ENCODE measurements at places on chromosomes 16 and 17. TPM values are rescaled to one million over a fixed set of nuclear protein-coding genes. Genes with fewer than 3 reads are reported as not detected.
A peak's percentile ranks its signal among the peaks of the same experiment; 100 is the strongest.

Gene ZFP3
- 0.54 TPM for total RNA-seq

Gene DHRS7C
- total RNA-seq, result not detected

Gene DBNDD1
- 3.1 TPM for total RNA-seq

GRCh38 chr16:88910284-88911135, 44.0 kb upstream of the PABPN1L start:
- no peak overlapping the region for H3K27ac ChIP-seq
- no peaks in the 10 kb centered on the region for H3K36me3 ChIP-seq
- no peak overlapping the region for H3K4me3 ChIP-seq
- no peak for DNase-seq

GRCh38 chr16:7027401-7027800, 305.2 kb upstream of the RBFOX1 start:
- H3K4me1 ChIP-seq, result no peaks in the 10 kb centered on the region
- no peak overlapping the region for H3K4me3 ChIP-seq
- H3K27me3 ChIP-seq, result no peaks in the 10 kb centered on the region
- no peak overlapping the region for H3K27ac ChIP-seq
- no peak for DNase-seq
- no peaks in the 10 kb centered on the region for H3K36me3 ChIP-seq

DNA sequence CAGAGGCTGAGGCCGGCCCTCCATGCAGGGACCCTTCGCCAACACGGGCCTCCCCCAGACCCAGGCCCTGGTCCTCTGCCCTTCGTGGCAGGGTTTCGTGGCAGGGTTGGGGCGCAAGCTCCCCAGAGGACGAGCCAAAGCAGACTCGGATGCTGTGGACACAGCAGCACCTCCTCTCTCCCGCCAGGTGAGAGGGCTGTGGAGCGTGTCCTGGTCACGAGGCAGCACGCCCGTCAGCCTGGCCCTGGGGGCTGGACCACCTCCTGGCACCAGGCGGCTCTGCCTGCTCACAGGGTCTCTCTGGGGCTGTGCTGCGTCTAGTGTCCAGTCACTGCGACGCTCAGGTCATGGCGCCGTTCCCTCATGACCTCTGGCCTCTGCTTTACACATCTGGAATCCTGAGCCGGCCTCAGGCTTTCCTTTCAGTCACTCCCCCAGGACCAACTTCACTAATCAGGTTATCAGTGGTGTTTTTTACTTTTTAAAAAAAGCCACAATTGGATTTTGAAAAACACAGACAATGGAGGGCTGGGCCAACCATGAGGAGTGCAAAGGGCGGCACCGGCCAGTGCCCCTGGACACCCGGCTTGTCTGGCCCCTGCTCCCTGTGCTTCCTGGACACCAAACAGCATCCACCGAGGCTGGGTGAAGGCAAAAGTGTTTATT, 5.4 kb downstream of the NDUFAF8 start:
- no peaks in the 10 kb centered on the region for H3K27me3 ChIP-seq
- H3K4me3 ChIP-seq, result no peak overlapping the region
- H3K27ac ChIP-seq, result no peak overlapping the region
- H3K4me1 ChIP-seq, result peaks cover 11% of the 10 kb centered on the region

- H3K4me1 ChIP-seq, result no peaks in the 10 kb centered on the region
- peaks cover 2% of the 10 kb centered on the region for H3K27me3 ChIP-seq
- no peak overlapping the region for H3K4me3 ChIP-seq
- peak; percentile 81 for DNase-seq
- H3K36me3 ChIP-seq, result no peaks in the 10 kb centered on the region
- H3K27ac ChIP-seq, result no peak overlapping the region
These were observed 5.3 kb upstream of the WIPI1 start for GRCh38 chr17:68462381-68463210.

- H3K4me3 ChIP-seq, result no peak overlapping the region
- DNase-seq, result no peak
- no peaks in the 10 kb centered on the region for H3K36me3 ChIP-seq
These were observed 39.7 kb upstream of the IRX3 start for GRCh38 chr16:54326266-54326662.

DNA sequence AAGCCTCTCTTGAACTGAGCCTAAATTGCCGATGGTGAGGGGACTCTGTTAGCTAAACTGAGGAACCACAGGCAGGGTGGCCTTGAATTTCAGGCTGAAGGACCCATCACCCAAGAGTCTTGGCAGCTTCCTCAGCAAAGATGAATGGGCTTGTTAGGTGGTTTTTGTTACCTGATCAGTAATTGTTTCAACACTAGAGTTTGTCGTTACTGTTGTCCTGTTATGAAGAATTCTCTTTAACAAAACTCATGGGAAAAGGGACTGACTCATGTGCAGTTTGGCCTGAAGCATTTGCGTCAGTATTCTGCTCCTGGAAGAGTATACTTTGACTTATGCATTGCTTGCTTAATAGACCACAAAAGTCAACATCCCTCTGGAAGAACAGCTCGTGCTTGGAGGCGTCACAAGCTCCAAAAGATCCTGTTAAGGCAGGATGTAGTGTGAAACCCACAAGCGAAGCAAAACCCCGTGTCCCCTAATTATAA, 206.0 kb downstream of the IRX3 start:
- H3K27me3 ChIP-seq, result no peaks in the 10 kb centered on the region
- no peaks in the 10 kb centered on the region for H3K36me3 ChIP-seq
- DNase-seq, result peak; percentile 98

- H3K27me3 ChIP-seq, result no peaks in the 10 kb centered on the region
- H3K27ac ChIP-seq, result peak within 1 kb of the TSS; percentile 64
- H3K4me3 ChIP-seq, result peak within 1 kb of the TSS; percentile 96
- no peak for DNase-seq
- peaks cover 10% of the 10 kb centered on the region for H3K4me1 ChIP-seq
- H3K36me3 ChIP-seq, result peaks cover 9% of the 10 kb centered on the region
These were observed at the start of gene NT5C3B for GRCh38 chr17:41835800-41836549. TSS of gene NT5C3B (minus strand) at chr17:41836232. CDS start at chr17:41836193, 39 bp downstream.
